ENCODE measurements at places on chromosomes 12 and 14.

- DNase-seq: no peak
Measured at GRCh38 chr12:60262378-60262777, 666.5 kb downstream of the SLC16A7 start.

DNA sequence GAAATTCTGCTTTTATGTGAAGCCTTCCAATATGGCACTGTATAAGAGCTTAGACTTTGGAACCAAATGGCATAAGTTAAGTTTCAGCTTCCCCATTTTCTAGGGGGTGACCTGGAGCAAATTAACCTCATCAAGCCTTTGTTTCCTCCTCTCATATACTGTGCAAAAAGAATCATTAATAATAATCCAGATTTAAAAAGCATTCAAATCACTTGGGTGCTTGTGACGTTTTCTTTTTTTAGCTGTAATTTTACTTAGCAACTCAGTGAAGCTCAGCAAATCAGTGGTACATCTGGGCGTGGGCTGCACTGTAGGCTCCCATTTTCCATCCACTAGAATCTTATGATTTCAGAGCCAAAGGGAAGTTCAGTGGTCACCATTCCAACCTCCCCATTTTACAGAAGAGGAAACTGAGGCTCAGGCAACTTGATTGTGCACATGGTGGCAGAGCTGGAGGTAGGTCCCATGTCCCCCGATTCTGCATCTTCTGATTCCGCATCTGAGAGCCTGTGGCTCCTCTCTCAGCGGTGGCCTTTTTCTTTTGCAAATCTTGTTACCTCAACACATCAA lies 131.2 kb downstream of the SNAPC1 start:
- DNase-seq: no peak

- no peak for DNase-seq
Measured at GRCh38 chr14:102750376-102750775, 26.9 kb upstream of the TRAF3 start.

DNA sequence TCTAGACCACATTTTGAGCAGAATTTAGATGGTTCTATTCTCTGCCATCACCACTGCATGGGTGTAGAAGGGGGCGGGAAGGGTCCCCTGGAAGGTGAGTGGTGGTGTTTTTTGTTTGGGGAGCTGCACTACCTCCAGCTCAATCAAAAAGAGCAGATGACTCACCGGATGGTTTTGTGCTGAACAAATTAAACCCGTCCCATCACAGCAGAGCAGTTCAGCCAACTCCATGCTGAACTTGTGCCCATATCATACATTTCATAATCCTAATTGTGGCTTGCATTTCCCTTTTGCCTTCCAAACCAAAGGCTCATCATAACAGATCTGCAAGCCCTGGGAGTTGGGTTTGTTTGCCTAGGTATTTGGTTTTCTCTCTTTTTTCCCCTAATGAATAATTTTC lies 53.0 kb upstream of the RPH3A start:
- DNase-seq: no peak

DNA sequence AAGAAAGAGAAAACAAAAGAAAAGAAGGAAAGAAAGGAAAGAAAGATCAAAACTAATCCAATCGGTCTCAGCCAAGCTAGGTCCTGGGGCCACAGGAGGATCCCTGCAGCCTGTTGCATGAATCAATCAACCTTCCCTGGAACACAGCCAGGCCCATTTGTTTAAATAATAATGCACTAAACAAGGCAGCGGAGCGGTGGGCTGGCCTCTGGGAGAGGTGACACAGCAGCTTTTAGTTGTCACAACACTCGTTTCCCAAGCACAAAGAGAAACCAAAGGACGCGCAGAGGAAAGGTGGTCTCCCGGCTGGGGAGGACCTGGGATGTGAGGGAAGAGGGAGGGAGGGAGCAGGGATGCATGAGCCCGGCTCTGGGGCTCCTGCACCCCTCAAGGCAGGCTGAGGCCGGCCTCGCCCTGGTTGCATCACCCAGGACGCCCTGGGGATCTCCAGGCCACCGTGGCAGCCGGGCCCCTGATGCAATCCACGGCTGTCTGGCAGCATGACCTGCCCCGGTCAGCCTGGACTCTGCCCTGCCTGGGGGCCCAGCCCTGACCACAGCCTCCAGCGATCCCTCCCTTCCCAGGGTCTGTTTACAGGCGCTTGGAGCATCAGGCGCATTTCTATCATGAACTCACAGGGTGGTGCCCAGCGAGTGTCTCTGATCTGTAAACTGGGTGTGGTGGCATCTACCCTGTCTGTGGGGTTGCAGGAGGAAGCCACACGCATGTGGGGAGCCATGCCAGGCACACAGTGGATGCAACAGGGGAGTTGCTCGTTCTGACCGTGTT lies 32.5 kb downstream of the MMP17 start:
- DNase-seq: no peak

DNA sequence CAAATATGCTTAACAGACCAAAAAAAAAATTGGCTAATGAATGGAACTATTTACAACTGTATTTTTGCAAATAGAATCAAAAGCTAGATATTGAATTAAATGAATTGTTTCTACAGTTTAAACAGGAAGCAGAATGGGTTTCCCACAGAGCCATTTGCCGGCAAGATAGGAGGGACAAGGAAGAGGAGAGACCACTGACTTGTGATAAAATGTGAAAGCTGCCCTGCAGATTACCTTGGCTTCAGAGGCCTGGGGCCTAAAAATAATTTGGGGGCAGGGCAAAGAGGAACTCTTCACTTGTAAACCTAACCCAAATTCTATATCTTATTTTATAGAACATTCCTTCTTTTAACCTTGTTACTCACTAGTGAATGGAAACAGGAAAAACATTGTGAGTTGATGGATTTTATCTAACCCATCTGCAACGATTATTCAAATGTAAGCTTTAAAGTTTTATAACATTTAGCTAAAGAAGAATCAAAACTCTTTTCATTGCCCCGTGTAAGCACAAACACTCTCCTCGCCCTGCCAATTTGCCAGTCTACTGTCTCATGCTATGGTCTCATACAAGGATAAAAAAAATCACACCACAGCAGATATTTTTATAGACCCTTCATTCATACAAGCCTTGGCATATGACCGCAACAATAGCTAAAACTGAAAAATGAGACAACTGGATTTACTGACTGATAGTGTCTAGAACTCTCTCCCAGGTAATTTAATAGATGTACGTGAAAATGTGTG lies 49.5 kb upstream of the MDM1 start:
- no peak for DNase-seq

GRCh38 chr14:103091041-103091882 lies 3.3 kb upstream of the EXOC3L4 start:
- DNase-seq: peak; percentile 62

DNA sequence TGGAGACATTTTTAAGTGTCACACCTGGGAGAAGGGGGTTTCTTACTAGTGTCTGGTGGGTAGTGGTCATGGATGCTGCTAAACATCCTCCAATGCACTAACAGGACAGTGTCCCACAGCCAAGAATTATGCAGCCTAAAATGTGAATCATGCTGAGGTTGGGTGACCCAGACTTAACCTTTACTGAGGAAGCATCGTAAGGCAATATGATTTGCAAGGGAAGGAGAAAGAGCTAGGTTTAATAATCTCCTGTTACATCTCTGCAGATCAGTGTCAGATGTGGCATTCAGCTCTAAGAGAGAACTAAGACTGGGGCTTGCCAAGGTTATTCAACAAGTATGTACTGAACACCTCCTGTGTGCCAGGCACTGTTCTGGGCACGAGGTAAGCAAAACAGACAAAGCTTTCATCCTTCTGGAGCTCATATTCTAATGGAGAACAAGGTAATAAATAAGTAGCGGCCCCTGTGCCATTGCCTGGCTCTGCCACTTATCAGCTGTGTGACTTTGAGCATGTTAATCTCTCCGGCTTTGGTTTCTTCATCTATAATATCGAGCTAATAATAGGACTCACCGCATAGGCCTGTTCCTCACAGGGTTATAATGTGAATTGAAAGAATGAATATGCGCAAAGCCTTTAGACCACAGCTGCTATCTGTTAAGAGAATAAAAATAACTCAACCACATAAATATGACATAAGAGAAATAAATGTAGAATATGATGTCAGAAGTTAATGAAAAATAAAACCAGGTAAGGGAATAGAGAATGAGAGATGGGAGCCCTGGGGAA lies 13.5 kb upstream of the GOLGA5 start:
- no peak for DNase-seq

GRCh38 chr14:98953551-98954348 lies 318.2 kb downstream of the BCL11B start:
- DNase-seq: no peak

DNA sequence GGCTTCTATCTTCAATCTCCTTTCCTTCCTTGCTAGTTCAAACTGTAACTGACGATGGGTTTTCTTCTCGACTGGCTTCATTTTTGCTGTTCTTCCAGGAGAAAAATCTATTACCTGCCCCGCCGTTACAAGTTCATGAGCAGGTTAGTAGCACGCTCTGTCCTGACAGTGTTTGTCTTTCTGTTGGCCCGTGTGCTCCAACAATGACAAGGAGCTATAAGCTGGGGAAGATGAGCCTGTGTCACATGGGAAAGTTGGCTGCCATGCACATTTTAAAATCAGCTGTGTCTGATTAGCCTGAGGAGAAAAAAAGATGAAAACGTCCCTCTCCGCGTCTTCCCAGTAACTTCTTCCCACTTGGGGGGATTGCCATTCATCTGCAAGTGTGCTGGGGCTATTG lies 180.2 kb downstream of the ANO4 start:
- DNase-seq: no peak

DNA sequence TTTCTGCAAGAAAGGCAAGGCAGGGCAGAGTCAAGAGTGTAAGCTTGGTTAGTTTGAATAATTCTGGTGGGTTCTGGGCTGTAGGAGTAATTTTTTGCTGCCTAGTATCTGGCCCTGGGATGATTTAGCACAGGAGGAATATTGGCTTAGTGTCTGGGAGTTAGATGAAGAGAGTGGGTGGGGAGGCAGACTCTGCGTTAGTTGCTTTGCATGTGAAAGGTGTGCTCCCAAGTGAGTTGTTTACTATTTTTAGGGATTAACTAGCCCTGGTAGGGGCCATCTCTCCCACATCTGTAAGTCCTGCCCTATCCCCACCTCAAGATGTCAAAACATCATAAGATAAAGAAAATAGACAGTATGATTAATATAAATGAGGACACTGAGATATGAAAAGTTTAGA lies 249.7 kb downstream of the LRIG3 start:
- no peak for DNase-seq

DNA sequence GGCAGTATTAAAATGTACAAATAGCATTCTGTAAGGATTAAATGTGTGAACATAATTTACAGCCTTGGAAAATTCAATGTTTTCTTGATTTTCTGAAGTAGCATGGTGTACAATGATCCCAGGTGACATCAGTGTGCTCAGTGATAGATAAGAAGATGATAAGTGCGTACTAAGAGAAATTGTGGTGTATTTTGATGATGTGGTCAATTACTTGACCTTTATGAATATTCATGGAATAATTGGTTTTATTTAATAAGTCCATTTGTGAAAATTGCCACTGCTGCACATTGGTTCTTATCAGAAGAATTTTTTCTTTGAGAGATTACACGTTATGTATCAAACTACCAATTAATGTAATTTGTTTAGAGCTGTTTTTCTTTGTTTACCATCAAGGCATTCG lies 128.8 kb downstream of the FOXG1 start:
- DNase-seq: no peak

DNA sequence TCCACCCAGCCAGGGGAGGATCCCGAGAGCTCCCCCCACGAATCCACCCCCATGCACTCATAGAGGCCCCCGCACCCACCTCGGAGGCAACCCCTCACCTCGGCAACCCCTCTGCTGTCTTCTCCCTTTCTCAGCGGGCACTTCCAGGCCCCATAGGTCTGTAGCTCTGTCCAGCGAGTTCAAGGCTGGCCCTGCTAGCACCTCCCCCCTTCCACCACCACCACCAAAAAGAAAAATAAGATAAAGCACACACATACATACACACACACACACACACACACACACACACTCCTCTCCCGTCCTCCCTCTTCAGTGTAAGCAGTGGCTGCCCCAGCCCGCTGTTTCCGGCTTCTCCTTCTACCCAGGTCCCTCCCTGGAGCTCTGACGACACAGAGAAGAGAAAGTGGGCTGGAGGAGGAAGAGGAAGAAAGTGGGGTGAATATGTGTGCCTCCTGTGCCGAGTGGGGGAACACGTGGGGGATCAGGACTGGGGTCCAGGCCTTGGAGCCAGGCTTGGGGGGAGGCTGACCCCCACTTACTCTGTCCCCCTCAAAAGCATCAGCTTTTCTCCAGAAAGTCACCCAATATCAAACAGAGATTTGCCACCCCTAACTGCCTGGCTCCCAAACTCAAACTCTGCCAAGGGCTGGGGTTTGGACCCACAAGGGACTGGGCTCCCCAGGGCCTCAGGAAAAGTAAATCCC lies at the start of gene STAT6:
STAT6 (minus strand) TSS at position 332 of the 704 bp plus-strand sequence. CDS start 3,084 bp downstream, outside the sequence.
- DNase-seq: peak; percentile 83

DNA sequence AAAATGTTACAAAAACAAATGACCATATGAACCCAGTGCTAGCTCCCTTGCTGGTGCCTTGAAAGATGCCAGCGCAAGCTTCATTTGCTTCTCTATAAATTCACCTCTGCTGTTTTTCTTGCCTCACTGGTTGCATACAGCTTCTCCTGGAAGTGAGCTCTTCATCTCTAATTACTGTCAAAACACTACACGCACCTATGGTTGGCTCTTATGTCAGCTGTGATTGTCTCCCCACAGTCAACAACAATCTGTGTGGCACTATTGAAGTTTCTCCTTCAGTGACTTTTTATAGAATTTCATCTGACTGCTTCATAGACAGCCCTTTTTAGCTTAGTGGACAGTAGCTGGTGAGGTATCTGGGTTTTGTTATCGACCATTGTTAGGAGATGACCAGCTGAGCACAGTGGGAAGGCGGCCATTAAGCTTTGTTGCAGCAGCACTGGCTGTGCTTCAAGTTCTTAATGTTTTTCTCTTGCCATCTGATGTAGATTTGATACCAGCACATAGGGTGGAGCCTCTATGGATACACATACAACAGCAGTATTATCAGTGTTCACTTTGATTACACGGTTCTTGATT lies 131.8 kb downstream of the KITLG start:
- DNase-seq: no peak

GRCh38 chr12:49019443-49020324 lies 1.1 kb upstream of the PRKAG1 start:
- no peak for DNase-seq

- DNase-seq: no peak
Measured at GRCh38 chr12:111245701-111246476, 123.0 kb downstream of the PHETA1 start.

GRCh38 chr12:8475508-8476203 lies 19.9 kb downstream of the CLEC6A start:
- no peak for DNase-seq

DNA sequence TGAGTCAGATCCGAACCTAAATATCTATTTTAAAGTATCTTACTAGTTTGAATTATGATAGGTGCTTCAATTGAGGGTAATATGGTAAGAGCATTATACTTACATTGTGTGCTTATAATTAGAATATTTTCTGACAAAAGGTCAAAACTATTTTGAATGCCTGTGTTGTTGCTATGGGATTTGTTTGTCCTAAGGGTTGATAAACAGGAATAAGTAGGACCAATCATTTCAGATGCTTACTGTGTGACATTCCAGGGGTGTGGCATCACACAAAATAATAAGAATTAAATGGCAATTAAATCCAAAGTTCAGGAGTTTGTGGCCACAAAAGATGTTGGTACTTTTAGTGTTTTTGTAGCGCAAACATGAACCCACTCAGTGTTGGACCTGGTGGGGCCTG lies 256.2 kb upstream of the DDHD1 start:
- no peak for DNase-seq

- DNase-seq: no peak
Measured at GRCh38 chr12:51722431-51722830, 126.1 kb downstream of the FIGNL2 start.
